ENCODE measurements at places on chromosomes 4 and X. TPM values are rescaled to one million over a fixed set of nuclear protein-coding genes. Genes with fewer than 3 reads are reported as not detected.

- DNase-seq, result no peak
Measured at GRCh38 chr4:74161666-74162450, 3.9 kb downstream of the MTHFD2L start.

DNA sequence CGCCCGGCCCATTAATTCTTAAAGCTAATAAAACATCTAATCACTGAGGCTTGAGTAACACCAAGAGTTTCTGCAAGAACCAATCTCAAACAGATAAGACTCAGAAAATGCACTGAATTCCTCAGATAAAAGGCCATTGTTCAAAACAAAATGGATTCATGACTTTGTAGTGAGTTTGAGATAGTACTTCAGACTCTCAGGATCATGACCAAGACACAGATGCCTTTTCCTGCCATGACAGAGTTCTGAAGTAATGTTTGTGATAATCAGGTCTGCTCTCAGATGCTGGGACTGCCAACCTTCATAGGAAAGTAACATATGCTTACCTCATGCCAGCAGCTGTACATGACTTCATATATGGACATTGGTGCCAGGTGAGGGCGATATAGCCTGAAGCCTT is 54.6 kb downstream of the NIPAL1 start:
- no peak for DNase-seq

DNA sequence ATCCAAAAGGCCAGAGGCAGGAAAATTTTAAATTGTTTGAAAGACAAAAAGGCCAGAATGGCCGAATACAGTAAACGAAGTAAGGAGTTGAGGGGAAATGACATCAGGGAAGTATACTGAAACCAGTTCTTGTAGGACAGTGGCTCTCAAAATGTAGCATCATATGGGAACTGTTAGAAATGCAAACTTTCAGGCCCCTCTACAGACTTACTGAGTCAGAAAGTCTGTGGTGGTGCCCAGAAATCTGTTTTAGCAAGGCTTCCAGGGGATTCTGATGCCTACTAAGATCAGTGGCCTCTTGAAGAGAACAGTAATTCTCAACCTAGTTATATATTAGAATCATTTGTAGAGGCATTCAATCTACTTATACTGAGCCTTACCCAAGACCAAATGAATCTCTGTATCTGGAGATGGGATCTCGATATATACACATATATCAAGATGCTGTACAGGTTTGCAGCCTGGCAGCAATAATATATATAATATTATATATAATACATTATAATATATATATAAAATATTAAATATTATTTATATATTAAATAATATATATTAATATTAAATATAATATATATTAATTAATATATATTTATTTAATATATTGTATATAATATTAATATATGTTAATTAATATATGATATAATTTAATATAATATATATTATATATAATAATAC is 39.7 kb downstream of the ADAMTS3 start:
- DNase-seq, result no peak

DNA sequence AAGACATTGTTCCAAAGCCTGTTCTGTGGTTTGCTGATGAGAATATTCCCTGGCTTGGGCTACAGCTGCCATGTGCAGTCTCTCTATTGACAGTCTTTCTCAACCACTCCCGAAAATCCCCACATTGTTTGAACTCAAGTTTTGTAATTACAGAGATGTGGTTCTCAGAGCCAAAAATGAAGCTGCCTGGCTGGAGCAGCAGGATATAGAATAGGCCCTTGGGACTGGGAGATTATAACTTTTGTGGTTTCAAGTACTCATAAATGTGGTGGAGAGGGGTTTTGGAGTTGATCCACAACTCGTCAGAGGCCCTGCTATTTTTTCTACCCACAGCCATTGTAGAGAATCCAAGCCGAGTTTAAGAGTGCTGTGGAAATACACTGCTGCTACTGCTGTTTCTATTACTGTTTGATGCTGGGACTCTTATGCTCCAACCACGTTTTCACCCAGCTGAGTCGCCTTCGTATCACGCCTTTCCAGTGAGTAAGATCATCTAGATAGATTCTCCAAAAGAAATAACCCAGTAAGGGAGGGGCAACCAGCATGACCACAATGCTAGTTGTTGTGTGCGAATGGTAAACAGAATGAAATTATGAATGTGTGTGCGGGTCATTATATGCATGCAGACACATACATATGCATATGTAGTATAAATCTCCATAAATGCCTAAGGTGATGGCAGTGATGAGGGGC is 57.1 kb upstream of the ATXN3L start:
- no peak for DNase-seq

GRCh38 chr4:5971078-5971450 is 47.2 kb downstream of the C4orf50 start:
- DNase-seq, result no peak

- DNase-seq, result no peak
Measured at GRCh38 chr4:76809594-76810305, 88.2 kb downstream of the SOWAHB start.

- DNase-seq, result no peak
Measured at GRCh38 chr4:170853422-170854021, 763.8 kb upstream of the AADAT start.

DNA sequence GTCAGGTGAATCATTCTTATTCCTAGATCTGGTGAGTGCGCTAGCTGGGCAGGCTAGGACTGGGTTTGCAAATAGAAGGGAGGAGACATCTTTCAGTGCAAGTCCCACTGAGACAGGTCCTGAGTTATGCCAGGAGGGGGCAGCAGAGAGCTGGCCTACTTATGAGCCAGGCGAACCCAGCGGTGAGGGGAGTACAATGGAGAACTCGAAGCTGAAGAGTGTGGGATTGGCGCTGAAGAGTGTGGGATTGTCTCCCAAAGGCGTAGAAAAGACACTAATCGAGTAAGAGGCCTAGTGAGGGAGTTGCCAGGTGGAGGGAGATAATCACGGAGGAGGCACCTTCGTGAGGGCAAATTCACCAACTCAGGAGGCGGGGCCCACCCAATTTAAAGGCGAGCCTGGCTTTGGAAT is 91.7 kb upstream of the CXorf66 start:
- peak; percentile 72 for DNase-seq

- DNase-seq, result no peak
Measured at GRCh38 chrX:140297273-140297672, 207.6 kb downstream of the SOX3 start.

DNA sequence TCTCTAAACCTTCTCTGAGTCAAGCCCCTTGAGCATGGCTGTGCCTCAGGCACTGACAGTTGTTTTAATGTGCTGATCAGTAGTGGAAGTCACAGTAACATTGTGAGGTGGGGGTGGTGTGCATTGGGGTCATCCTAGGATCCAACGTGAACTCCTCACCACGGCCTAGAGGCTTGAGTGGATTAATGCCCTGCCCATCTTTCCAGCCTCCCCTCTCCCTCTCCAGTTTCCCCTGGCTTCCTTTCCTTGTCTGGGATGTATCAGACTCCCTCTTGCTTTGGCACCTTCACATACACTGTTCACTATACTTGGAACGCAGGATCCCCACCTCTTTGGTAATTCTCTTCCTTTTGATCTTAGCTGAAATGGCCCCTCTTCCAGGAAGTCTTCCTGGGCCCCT is 13.3 kb upstream of the PJA1 start:
- DNase-seq, result no peak

DNA sequence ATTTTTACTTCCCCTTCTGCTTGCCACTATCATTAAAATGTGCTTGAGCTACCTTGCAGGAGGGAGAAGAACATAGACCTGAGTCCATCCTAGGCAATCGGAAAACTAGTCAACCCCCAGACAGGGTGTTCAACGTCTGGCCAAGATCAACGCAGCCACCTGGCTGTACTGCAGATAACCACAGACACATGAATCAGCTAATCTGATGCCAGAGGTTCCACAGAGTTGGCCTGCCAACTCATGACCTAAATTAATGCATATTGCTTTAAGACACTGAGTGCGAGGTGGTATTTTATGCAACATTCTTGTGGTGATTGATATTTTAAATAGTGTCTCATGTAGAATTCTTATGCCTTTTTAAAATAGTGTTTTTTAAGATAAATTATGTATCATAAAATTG is 1283.8 kb upstream of the PABPC4L start:
- no peak for DNase-seq

DNA sequence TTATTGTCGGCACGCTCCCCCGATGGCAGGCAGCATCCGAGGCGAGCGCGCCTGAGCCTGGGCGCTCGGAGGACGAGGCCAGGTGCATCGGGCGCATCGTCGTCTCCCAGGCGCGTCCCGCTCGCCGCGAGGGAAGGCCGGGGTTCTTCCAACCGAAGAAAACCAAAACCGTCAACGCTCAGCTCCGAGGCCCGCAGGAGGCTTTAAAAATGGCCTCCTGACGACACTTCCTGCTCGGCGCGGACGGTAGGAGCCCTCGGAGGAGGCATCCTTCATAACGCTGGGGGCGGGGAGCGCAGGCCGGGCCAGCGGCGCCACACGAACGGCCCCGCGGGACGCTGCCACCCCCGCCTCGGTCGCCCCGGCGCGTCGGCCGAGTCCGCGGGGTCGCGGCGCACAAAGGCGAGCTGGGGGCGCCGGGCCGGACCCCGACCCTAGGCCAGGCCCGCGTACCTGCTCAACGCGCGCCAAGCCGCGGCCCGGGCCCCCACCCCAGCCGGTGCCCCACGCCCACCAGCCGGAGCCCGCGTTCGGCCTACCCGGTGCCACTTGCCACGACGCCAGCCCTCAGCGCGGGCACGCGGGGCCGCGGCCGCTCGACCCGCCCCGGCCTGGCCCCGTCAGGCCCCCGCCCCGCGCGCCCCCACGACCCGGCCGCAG is 501 bp downstream of the ZNF518B start:
- DNase-seq, result peak; percentile 70

DNA sequence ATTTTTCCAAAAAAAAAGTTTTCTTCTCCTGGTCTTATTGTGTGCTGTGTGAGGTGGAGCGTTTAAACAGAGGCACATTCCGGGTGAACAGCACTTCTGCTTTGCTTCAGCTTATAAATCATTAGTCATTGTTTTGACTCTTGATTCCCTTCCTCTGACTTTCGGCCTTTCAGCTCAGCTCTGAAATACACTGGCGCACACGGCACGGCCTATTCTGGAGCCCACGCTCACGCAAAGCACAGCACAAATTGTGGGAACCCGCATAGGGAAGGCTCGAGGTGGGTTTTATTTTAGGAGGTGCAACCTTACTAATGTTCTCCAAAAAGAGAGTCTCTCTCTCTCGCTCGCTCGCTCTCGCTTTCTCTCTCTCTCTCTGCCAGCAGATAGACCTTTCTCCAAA is 4.0 kb downstream of the POU3F4 start:
- no peak for DNase-seq

DNA sequence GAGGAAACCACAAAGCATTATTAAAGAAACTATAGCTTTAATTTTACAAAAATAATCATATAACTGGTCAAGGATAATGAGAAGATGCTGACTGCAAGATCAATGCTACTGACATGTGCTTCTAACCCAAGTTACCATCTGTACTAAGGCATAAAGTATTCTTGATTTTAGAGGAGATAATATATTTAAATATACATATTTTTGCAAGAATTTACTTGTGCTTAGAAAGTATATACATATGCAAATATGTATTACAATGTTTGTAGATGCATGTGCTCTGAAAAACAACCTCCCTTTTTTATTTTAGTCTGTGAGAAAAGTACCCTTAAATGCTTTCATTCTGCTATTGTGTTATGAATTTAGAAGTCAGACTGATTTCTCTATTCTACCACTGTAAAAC is 740.7 kb upstream of the SLIT2 start:
- no peak for DNase-seq

GRCh38 chr4:173494013-173494970 is 35.7 kb downstream of the HAND2 start:
- no peak for DNase-seq

GRCh38 chr4:7854697-7855370 is 84.8 kb downstream of the AFAP1 start:
- DNase-seq, result no peak

GRCh38 chr4:159283696-159284095 is 180.8 kb downstream of the RAPGEF2 start:
- no peak for DNase-seq

GRCh38 chr4:8457646-8458252 is 17.2 kb downstream of the TRMT44 start:
- no peak for DNase-seq

DNA sequence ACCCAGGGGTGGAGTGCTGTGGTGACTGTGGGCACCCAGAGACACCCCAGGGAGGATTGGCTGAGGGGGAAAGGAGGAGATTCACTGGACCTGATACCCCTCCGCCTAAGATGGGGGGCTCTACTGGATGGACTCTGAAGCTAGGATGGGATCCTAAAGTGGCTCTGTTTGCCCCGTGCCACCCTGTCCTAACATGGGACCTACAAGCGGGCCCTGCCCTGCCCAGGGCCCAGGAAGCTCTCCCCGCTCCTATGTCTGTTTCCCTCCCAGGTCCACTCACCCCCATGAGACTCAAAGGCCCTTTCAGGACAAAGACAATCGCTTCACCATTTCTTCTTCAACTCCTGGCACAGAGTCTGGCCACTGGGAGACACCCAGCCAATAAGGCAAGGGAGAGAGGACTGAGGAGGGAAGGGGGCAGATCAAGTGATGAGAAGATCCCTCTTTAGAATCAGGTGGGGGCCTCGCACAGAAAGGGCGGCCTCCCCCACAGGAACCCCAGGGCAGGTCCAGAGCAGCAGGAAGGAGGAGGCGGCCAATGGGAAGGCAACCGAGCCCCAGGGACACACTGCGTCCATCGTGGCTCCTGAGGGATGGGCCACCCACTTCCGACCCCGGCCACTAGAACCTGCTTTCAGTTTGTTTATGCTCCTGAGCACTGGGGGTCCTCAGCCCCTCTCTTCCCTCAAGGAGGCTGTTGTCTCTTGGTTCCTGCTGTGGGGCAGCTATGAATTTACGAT is 155.4 kb downstream of the AFAP1 start:
- no peak for DNase-seq

DNA sequence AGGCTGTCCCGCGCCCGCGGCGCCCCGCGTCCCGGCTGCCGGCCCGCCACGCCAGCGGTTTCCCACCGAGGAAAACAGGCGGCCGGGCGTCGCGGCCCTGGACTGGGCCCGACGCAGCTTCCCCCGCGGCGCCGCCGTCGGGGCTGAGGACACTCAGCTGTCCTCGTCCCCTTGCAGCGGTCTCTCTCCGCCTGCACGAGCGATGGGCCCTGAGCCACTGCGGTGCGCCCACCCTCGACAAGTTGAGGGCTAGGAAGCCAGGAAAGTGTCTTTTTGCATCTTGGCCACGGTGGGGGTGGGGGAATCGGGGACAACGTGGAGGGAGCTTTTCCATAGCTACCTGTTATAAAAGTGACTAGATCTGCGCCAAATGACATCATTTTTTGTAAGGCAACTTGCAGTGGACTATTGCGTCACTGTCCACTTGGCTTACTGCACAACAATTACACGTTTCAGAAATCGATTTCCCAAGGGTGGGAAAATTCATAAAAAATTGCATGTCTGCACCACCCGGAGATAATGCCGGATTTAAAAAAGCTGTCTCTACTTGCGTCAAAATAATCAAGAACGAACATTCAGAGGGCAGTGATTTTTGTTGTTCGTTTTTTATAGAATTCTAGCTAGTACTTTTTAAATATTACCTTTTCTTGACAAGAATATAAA is 1.1 kb downstream of the KLHL15 start:
- DNase-seq, result no peak

Gene MAGEB10
- not detected for total RNA-seq

Gene CWH43
- not detected for total RNA-seq

Gene MAP3K15
- total RNA-seq, result 0.10 TPM

Gene SLC7A11
- 0.14 TPM for total RNA-seq

Gene SLC9B1
- total RNA-seq, result not detected

Gene PDCL2
- total RNA-seq, result not detected

Gene ERVMER34-1
- not detected for total RNA-seq

Gene TGIF2LX
- not detected for total RNA-seq

Gene FGF13
- 36.7 TPM for total RNA-seq

Gene TNIP3
- not detected for total RNA-seq

Gene C4orf50
- total RNA-seq, result not detected

Gene FGF16
- 0.47 TPM for total RNA-seq
